ENCODE measurements at places on chromosomes 11 and 22.

DNA sequence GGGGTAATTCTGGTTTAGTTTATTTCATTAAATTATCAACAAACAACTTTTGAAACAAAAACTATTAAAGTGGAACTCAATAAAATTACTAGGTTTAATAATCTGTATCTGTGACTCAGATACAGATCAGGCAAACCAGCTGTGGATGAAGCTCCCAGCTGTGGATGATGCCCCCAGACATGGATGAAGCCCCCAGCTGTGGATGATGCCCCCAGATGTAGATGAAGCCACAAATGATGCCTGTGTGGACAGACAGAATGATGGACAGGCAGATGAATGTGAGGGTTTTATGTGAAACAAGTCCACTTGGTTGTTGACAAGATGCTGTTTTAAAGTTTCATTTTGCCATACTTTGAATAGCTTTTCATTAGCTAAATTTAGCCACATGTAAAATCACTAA lies 5.8 kb upstream of the ZNF74 start:
- no peak for DNase-seq

- DNase-seq: no peak
Measured at GRCh38 chr22:24693379-24693778, 81.1 kb downstream of the PIWIL3 start.

GRCh38 chr11:30567120-30567519 lies 19.0 kb downstream of the MPPED2 start:
- no peak for DNase-seq

- no peak for DNase-seq
Measured at GRCh38 chr11:7677071-7677470, 3.8 kb upstream of the CYB5R2 start.

DNA sequence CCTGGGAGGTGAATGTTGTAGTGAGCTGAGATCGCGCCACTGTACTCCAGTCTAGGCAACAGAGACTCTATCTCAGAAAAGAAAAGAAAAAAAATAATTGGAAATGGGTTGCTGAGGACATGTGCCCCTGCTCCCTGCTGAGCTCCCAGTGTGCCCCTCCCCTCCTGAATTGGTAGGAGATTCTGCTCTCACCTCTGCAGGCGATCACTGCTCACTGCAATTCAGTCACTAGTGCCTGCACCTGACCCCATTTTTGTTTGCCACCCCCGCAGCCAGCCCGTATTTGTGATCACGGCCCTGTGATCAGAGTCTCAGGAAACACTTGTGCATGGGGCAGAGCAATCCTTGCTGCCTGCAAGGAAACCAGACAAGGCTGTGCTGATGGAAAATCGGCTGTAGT lies 16.3 kb upstream of the SEC14L3 start:
- DNase-seq: no peak

DNA sequence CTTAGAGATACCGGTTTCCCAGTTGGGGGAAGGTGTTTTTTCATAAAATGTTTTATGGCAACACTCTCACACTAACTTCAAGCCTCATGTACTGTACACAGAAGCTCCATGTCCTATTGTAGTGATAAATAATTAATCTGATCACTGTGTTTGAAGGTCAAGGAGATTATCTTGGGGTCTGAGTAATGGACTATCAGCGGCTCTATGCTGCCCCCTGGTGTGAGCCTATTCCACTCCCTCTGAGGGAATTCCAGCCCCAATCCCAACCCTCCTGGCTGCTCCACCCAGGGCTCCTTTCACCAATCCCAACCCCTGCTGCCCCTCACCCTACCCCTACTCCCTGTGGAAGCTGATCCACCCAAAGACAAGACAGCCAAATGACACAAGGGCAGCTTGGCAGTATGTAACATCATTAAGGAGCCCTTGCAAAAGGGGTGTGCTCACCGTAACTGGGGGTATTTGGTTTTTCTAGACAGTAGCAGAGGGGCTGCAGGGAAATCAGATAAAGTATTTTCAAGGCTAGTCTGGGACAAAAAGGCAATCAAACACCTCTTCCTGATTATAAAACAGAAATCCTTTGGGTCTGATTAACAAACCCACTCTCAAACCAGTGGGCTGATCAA lies 22.3 kb downstream of the HPS4 start:
- DNase-seq: no peak

GRCh38 chr22:20442485-20443284 lies 5.1 kb upstream of the SCARF2 start:
- DNase-seq: no peak

GRCh38 chr11:126084608-126084912 lies 21.9 kb upstream of the CDON start:
- DNase-seq: no peak

GRCh38 chr11:3964935-3965604 lies 109.6 kb downstream of the STIM1 start:
- no peak for DNase-seq

GRCh38 chr22:49209452-49210195 lies 618.0 kb downstream of the BRD1 start:
- DNase-seq: no peak

GRCh38 chr11:113736323-113736722 lies 30.2 kb upstream of the TMPRSS5 start:
- no peak for DNase-seq

DNA sequence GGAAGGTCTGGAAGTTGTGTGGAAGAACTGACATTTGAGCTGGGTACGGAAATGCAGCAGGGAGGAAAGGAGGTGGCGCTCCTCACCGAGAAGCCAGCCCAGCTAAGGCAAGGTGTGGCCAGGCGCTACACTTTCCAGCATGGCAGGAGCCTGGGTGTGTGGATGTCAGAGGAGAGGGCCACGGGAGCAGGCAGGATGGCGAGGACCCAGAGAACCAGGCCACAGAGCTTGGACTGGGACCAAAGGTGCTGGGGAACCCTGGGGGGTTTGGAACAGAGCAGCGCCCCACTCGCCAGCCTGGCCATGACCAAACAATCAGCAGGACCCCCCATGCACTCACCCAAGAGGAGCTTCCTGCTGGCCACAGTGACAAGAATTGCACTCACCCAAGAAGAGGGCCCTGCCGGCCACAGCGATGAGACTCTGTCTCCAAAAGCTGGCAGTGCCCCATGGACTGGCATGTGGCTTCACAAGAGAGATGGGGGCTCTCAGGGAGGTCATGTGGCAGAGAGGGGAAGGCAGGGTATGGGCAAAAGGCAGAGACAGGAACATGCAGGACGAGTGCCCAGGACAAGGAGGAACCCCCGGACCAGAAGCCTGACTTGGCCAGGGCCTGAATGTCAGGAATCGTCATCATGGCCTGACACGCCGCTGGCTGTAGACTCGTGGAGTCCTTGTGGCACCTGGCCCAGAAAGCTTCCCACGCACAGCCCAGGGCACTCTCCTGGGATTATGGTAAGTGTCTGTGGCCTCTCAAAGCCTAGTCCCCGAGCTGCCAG lies 45.4 kb downstream of the IGF2 start:
- no peak for DNase-seq

DNA sequence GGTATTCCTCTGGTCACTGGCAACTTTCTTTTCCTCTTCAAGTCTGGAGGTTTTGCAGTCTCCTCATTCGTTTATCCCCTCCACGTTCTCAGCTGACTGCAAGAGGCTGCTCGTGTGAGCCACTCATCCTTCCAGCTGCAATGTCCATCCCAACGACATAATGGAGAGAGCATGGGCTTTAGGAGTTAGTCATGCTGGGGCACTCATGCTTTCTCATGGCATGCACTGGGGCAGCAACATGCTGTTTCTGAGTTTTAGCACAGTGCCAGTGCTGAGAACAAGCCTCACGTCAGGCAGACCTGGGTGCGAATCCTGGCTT lies 7.1 kb downstream of the DCPS start:
- DNase-seq: no peak

DNA sequence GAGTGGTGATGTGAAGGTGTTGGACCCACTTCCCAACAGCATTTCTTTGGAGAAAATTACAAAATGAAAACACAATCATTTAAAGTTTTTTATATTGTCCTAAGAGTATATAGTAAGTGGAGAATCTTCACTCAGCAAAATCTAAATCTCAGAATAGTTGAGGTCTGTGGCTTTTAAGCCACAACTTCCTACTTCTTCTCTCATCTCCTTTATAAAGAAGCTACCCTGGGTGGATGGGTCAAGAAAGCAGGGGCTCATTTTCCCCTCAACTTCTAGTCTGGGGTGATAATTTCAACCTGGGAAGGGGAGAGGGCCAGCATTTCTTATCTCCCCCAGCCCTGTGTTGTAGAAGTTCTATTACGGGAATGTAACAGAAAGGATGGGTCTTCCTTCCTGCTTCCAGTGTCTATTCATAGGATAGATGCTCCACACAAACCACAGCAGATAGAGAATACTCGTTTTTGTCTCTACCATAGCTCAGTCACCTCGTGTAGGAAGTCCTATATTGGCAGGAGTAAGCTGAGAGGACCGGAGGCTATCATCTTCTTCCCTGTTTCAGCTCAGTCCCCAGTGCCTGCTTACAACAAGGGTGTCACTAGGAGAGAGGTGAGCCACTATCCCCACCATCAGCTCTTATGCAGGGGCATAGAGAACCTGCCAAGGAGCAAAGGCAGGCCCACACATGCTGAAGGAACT lies 341.5 kb downstream of the CASP12 start:
- no peak for DNase-seq

DNA sequence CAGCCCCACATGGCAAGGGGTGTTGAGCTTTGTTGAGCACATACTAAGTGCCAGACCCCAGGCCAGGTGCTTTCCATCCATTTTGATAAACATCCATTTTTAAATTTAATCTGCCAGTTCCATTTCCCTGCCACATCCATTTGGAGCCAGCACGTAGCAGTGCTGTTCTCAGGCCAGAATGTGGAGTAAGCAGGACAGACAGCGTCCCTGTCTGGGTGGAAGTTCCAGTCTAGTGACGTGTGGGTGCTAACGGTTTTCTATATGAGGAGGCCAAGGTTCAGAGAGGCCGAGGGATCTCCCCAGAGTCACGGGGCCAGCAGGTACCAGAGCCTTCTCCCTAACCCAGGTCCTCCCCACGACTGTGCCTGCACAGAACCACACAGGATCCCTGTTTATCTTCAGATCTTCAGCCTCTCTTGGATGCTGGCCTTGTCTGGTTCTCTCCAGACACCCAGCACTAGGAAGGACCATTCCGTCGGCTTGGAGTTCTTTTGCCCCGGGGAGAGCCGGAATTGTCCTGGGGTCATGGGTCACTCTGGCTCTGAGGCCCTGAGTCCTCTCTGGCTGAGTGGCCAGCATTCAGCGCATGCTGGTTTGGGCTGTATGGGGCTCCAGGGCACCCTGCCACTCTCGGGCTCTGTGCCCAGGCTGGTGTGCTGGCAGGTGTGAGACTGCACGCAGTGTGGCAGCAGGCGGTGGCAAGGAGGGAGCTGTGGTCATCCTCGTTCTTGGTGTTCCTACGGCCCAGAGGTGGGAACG lies 63.6 kb upstream of the PPARA start:
- DNase-seq: no peak

GRCh38 chr11:122220321-122220720 lies 104.3 kb upstream of the BLID start:
- DNase-seq: no peak

DNA sequence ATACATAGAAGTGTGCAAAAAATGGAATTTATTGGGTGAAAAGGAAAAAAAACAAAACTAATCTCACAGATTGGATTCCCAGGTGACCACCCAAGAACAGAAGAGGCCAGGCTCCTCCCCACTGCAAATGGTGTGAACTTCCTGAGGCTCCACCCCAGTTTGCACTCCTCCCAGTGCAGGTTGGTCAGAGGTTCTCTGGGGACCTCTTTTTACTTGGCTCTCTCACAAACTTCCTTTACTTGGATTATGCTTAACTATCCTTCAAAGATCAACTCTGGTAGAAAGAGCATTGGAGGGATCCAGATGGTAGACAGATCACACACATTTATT lies 138.9 kb upstream of the CCDC90B start:
- no peak for DNase-seq

DNA sequence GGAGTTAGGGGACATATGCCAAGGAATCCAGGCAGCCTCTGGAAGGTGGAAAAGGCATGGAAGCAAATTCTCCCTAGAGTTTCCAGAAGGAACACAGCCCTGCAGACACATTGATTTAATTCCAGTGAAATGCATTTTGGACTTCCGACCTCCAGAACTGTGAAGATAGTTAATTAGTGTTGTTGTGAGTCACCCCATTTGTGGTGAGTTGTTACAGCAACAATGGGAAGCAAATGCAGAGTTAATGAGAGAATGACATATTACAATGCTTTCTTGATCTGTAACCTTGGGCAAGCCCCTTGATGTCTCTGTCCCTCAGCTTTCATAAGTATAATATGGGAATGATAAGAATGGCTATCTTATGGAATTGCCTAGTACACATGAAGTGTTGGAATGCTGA lies 178.7 kb downstream of the KIRREL3 start:
- no peak for DNase-seq

DNA sequence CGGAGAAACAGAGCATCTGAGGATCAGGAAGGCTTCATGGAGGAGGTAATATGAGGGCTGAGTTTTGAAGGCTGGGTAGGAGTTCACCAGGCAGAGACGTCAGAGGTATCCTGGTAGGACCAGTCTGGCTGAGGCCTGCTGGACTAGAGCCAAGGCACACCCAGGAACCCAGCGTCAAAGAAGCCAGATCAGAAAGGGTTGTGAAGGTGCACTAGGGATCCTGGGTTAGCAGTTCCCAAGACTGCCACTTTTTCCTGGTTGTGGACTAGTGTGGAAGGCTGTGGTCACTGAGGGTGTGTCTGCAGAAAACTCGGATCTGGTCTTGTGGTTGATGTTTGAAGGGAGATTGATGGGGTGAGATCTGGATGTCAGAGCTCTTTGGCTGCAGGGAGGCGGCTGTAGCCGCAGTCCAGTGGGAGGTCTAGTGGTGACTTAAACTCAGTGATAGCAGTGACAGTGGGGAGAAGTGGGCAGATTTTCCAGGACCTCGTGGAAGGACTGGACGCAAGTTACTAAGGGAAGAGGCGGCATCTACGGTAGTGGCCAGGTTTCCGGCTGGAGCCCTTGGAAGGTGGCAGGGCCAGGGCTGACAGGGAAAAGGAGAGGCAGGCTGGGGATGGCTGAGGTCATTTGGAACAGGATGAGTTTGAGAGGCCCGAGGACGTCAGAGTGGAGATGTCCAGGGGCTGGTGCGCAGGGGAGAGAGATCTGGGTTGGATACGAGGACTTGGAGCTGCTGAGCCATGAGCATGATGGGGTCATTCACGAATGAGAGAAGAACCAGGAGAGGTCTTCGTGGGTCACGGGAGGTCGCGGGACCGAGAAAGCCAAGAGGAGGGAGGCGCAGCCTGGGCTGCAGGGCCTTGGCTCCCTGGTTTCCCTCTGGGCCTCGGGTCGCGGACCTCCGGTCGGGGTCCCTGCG lies 10.9 kb downstream of the RELA start:
- DNase-seq: no peak

- no peak for DNase-seq
Measured at GRCh38 chr11:28168718-28169117, 60.5 kb downstream of the METTL15 start.

GRCh38 chr11:60915248-60915914 lies 1.4 kb downstream of the TMEM109 start:
- peak; percentile 44 for DNase-seq

All from stimulated activated CD8-positive, alpha-beta memory T cell treated with anti-CD3 and anti-CD28 coated beads, Interleukin-4, amount 100 ng/mL, for 1 hour (primary cell).